Activated CD4-positive, CD25-positive, alpha-beta regulatory T cell treated with anti-CD3 and anti-CD28 coated beads, Interleukin-2, amount 50 U/mL, for 72 hours (primary cell): ENCODE measurements at places on chromosomes 12 and 14.

DNA sequence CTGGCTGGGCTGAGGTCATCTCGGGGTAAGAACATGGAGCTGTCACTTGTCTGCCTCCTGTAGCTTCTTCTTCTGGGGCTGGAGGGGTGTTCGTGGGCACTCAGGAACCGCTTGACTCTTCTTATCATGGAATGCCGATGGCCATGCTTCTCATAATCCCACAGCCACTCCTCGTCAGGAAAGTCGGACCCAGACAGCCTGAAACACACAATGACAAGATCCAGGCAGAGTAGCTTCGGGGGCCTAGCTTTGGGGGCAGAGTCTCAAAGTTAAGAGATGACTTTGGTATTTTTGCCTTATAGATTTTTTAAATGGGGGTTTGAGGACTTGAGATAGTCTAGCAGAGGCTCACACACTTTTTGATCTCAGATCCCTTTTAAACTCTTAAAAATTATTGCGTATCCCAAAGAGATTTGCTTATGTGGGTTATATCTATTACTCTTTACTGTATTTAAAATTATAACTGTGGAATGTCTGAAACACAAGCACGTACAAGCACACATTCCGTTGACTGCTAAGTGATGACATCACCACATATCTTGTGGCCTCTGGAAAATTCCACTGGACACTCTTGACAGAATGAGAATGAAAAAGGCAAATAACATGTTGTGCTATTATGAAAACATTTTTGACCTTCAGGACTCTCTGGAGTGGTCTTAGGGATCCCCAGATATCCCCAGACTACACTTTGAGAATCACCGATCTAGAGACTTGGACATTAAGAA is 43.3 kb downstream of the BEST3 start:
- no peak for DNase-seq

DNA sequence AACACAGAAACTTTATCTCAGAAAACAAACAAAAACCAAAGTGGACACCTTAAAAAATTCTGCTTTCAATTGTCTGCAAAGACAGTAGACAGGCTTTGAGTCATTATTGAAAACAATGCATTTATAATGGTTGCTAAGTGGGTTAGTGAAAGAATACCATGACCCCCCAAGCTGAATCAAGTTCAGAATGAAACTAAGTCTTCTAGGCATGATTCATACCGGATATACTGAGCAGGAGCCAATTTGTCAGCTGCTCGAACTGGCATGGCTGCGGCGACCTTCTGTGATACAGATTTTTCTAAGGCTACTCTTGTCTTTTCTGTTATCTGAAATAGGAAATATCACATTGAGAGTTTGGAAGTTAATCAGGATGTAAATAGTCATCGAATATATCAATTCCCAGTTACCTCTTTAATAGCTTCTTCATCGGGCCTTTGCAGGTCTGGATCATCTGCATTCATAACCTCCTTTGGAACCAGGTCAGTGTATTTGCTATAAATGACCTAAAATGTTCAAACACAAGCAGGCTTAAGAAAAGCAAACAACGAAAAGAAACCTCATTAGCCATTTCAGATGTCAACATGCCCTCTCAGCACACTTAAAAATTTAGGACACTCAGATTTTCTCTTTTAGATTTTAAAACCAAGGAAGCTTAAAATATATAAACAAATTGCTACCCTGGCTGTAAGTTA is 22.3 kb downstream of the SNW1 start:
- no peak for DNase-seq

- DNase-seq: no peak
Measured at GRCh38 chr12:82793751-82794281, 107.1 kb downstream of the TMTC2 start.

DNA sequence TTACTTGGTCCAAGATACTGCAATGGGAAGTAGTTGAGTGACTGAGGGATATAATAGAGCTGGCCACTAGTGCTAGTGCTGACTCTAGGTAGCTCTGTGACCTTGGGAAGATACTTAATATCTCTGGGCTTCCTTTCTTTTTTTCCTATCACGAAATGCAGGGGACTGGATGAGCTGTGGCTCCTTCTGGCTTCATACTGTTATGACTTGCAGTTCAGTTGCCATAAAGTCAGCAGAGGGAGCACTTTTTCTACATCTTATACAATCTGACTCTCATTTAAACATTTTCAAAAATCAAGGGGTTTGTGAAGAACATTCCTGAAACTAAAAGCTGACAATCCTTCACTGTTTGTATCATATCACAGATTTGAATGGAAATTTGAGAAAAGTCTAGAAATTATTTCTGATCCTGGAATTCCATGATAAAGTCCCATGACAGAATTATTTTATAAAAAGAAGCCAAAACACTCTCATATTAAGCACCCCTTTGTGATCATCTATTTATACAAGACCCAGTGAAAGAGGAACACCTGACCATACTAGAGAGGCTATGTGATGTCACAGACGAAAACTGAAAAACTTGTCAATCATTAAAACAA is 5.3 kb downstream of the BHLHE41 start:
- no peak for DNase-seq

GRCh38 chr14:52063052-52063462 is 5.8 kb downstream of the NID2 start:
- DNase-seq: no peak

GRCh38 chr12:127115468-127116035 is 1151.4 kb upstream of the TMEM132C start:
- no peak for DNase-seq

DNA sequence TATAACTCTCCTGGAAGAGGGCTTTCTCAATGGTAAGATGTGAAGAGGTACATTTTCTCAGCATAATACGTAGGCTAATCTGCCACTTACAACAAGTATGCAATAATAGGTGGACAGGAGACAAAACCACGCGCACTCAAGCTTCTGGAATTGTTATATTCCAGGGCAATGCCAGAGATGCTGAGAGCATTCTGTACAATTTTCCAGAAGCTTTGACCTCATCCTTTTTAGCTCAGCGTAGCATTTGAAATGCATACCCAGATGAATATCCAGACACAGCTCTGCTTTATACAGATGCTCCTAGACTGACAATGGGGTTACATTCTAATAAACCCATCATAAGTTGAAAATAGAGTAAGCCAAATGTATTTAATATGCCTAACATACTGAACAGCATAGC is 1492.4 kb upstream of the FLRT2 start:
- DNase-seq: no peak

DNA sequence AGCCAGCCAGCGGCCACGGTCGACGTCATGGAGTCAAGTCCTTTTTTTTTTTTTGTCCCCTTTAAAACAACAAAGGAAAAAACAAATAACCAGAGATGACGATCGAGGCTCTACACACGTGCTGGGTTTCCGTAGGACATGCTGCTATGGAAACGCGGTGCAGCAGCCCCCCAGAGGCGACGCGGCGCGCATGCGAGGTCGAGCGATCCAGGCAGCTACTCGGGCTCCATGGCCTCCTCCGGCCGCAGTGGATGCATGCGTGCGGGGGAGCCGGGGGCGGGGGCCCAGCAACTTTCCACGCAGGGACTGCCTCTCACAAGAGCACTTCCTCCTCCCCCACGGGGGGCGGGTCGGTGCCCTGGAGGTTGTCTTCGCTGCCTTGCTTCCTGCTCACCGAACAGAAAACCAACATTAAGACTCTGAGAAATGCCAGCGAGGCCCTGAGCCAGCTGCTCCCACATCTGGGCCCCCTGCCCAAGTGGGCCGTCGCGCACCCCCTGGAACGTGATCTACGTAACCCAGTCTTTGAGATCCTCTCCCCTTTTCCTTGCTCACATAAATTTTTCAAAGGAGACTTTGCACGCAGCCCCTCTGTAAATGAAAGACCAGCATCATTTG is 30.7 kb downstream of the P2RX4 start:
- peak; percentile 71 for DNase-seq

DNA sequence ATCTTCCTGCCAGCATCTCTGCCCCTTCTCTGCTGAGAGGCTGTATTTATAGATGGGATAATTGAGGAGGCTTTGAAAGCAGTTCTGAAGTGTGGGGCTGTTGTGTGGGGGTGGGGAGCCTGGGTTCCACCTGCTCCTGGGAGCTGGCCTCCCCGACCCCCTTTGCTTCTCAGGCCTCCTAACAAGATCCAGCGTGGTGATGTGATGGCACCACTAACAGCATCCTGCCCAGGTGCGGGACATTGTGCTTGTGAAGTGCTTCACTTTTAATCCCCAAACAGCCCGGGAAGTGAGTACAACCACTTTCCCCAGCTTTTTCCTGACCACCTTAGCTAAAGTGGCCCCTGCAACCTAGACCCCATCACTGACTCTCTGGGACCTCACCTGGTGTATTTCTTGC is 95.1 kb upstream of the NRXN3 start:
- no peak for DNase-seq

DNA sequence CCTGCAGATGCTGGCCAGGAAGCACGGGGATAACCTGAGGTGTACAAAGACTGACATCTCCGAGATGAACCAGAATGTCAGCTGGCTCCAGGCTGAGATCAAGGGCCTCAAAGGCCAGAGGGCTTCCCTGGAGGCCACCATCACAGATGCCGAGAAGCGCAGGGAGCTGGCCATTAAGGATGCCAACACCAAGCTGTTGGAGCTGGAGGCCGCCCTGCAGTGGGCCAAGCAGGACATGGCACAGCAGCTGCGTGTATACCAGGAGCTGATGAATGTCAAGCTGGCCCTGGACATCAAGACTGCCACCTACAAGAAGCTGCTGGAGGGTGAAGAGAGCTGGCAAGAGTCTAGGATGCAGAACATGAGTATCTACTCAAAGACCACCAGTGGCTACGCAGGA is 380.0 kb upstream of the USP15 start:
- DNase-seq: no peak

GRCh38 chr14:54584097-54584496 is 17.2 kb downstream of the SAMD4A start:
- DNase-seq: no peak

GRCh38 chr12:39905152-39905551 is 200.7 kb downstream of the SLC2A13 start:
- no peak for DNase-seq

DNA sequence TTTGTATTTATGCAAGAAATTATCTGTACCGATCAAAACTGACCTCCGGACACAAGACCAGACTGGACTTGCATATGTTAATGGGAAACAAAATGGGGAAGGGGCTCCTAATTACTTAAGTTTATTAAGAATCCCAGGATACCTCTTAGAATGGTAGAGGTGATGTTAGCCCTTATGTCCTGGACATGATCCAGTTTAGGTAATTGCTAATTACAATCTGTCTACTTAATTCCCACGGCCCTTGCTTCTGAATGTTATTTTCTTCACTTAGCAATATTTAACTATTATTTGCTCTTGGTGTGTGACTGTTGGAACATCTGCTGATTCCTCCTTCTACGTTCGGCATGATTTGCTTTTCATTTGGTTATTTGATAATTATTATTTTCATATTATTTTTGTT is 644.0 kb downstream of the DIO2 start:
- no peak for DNase-seq

DNA sequence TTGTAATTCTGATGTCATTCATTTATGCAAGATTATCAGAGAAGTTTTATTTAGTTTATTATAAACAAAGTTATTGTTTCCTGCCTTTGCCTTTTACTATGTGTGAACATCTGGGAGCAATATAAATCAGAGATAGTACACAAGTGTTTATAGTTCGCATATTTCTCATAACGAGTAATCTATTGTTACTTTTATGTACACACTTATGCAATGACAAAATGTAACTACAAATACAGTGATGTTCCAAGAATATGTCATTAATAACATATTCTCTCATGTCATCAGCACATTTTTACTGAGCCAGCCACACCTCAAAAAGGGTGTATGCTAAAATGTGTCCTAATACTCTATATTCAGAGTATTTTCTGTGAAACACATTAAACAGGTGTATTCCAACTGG is 243.2 kb downstream of the ALX1 start:
- no peak for DNase-seq

GRCh38 chr12:32533971-32534590 is 134.7 kb downstream of the FGD4 start:
- DNase-seq: no peak

DNA sequence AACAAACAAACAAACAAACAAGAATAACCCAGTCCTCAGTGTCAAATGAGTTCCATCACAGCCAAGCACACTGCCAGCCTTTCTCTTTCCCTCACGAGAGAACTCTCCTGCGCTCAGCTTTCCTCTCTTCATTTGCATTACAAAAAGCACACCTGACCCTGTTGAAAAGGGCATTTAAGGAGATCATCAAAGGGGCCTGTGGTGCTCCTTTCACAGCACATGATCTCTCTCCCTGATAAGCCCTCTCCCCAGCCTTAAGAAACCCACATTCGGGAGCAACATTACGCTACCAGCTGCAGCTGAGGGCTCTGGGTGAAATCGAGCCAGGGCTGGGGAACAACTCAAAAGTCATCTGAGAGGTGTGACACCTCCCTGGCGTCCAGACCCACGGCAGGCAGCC is 165.6 kb upstream of the TMCC3 start:
- no peak for DNase-seq

DNA sequence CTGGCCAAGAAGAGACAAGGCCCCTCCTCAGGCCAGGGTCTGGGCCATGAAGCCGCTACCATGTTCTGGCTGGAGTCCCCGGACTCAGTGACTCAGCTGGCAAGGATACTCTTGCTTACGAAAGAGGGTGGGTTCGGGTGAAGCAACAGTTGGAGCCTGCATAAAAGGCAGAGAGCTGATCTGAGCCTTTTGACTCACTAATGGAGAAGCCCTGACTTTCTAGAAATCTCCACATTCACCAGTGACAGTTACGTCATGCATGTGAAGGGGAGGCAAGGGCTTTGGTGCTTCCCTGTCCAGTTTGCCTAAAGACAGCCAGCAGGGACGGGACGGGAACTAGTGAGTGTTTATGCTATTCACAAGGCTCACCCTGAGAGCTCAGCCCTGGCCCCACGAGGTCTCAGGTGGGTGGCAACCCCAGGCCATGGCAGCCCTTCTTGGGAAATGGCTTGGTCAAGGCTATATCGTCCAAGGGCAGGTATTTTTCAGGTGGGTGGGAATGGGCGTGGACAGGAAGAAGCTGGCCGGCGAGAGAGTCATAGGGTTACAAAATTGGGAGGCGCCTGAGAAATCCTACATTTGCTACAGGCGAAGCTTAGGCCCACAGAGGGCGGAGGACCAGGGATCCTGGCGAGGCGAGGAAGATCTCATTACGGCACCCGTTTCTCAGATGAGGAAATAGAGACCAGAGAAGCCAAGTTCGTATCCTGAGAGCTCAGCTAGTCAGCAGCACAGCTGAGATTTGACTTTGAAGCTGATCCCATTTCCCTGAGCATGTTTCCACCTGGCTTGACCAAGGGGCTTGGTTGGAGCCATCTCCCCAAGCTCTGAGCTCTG is 314.6 kb downstream of the BCL11B start:
- DNase-seq: no peak

- no peak for DNase-seq
Measured at GRCh38 chr12:6215932-6216494, 15.8 kb downstream of the CD9 start.

DNA sequence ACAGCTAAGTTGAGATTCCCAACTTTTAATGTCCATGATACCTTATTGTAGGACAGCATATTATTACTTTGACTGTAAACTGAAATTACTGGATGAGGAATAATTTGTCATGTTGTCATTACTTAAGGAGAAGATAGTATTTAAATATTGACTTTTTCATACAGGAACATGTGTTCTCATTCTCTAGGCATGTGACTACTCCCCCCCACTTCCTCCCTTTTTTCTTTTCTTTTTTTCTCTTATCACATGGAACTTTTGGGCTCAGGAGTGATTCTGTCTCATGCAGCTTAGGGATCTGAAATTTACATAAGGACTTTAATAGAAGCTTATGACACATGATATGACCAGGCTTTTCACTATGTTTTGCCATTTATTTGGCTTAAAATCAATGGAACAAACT is 127.7 kb upstream of the SLCO1C1 start:
- no peak for DNase-seq

GRCh38 chr12:67710582-67710981 is 62.0 kb downstream of the DYRK2 start:
- no peak for DNase-seq

GRCh38 chr12:58285551-58285950 is 344.2 kb downstream of the ATP23 start:
- no peak for DNase-seq
